Renal pelvis (tissue), 12 donors: ENCODE measurements at places on chromosomes 13 and 19. TPM values are rescaled to one million over a fixed set of nuclear protein-coding genes. Genes with fewer than 3 reads are reported as not detected.

MATK gene
- 2.0 TPM for polyA plus RNA-seq

GRCh38 chr19:57269515-57270250 is 10.6 kb upstream of the ZNF460 start:
- no peak for DNase-seq

- DNase-seq = no peak
Measured at GRCh38 chr19:17163652-17164051, 51.5 kb upstream of the USE1 start.

- no peak for DNase-seq
Measured at GRCh38 chr13:47594833-47595232, 406.2 kb downstream of the SUCLA2 start.

- no peak for DNase-seq
Measured at GRCh38 chr13:110129076-110129475, 177.9 kb downstream of the COL4A1 start.
